GM13976 (cell line): ENCODE measurements at places on chromosomes 5 and 9.

GRCh38 chr9:13956107-13956506 is 357.8 kb downstream of the NFIB start:
- no peak for DNase-seq

GRCh38 chr9:87300915-87301314 is 196.8 kb upstream of the DAPK1 start:
- DNase-seq: no peak

DNA sequence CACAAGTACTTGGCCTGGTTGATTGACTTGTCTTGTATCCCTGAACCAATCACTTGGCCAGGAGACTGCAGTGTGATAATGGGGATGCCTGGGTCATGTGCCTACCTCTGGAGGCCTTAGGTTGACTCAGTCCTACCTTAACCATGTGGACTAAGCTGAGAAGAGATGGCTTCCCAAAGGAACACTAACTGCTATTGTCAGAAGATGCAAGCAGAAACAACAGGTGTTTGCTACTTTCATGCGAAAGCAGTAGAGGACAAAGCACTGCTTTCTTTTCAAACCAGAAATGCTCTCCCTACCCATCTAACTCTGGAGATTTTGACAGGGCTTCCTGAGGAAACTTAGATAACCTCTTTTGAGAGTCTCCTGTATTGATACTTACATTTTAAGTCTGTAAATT is 22.9 kb downstream of the CDK7 start:
- DNase-seq: no peak

DNA sequence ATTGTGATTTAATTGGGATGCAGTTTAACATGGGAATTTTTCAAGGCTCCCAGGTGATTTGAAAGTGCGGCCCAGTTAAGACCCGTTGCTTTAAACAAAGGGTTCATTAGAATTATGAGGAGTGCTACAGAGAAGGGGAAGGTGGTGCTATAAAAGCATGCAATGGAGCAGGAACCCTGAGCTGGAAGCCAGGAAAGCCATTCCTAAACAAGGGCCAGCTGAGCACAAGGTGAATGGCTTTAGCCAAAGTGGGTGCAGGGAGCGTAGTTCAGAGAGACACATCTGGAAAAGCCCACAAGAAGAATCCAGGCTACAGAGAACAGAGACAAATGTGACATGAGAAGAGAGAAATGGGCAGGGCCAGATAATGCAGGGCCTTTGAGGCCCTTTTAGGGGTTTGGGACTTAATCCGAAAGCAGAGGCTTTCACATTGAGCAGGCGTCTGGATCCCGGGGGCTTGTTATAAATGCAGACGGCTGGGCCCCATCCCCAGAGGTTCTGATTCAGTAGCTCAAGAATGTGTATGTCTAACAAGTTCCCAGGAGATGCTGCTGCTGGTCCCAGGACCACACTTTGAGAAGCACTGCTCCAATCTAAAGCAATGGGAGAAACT is 138.1 kb upstream of the WWC1 start:
- no peak for DNase-seq

DNA sequence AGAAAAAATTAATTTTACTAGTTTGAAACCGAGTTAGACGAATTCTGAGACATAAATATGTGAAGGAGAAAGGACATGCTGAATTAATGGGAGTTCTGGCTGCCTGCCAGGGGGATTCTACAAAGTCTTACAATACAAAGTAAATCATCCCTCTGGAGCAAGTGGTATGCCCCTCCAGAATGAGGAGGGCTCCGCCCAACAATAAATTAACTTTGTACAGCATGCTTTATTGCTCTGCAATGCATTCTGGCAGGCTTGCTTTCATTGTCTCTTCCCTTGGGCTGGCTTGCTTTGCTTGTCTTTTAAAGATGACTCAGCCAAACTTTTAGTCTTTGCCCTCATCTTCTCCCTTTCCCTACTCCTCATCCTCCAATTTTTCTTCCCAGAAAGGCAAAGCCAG is 11.7 kb upstream of the PCDHB1 start:
- no peak for DNase-seq
